Hindlimb muscle (tissue), 1 donor: ENCODE measurements at places on chromosomes 12 and 14. TPM values are rescaled to one million over a fixed set of nuclear protein-coding genes. Genes with fewer than 3 reads are reported as not detected.

DNA sequence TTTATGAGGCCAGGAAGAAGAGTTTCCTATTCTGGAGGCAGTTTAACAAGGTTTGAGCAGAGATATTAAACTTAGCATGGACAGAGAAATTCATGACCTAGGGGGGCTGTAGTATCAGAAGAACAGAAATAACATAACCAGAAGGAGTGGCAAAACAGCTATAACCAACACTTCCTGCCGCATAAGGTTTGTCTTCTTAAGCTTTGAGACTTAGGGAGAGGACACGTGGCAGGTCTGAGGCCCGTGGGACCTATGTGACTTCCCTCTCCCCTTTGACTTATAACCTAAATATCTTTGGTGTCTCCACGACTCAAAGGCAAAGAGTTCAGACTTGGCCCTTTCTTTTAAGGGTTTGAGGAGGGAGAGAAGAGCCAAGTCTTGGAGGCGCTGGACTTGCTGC, 119.1 kb upstream of the PZP start:
- no peak for DNase-seq

GRCh38 chr12:91109148-91109564, 2.1 kb downstream of the LUM start:
- DNase-seq = peak; percentile 84

- no peak for DNase-seq
These were observed 46.9 kb downstream of the KLHL28 start for GRCh38 chr14:44914849-44915248.

GRCh38 chr12:57738661-57739237, at the start of gene AGAP2:
TSS of gene AGAP2 (minus strand) at chr12:57738742. CDS start at chr12:57738246, 496 bp downstream.
- DNase-seq = no peak

DNA sequence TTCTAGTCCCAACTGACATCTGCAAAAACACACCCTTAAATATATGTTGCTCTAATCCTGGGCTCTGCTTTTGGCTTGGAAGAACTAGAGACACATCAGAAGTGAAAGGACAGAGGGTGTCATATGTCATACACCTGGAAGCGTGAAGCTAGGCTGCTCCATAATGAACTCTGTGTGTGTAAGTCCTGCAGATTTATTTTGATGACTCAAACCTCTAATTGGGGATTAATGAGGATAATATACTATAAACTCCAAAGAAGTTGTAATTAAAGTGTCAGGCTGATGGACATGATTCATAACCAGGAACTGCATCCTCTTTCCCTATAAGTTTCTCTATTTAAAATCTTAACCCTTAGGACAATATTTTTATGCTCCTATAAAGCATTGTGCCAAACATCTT, 4.4 kb upstream of the KCNK10 start:
- no peak for DNase-seq

FBXW8 gene
- 16.3 TPM for polyA plus RNA-seq

VRTN gene
- polyA plus RNA-seq = not detected

TDRD9 gene
- 0.08 TPM for polyA plus RNA-seq

C3AR1 gene
- polyA plus RNA-seq = 7.6 TPM

RNFT2 gene
- 1.1 TPM for polyA plus RNA-seq

CPNE6 gene
- polyA plus RNA-seq = not detected
